ENCODE measurements at places on chromosomes 11 and 22.

DNA sequence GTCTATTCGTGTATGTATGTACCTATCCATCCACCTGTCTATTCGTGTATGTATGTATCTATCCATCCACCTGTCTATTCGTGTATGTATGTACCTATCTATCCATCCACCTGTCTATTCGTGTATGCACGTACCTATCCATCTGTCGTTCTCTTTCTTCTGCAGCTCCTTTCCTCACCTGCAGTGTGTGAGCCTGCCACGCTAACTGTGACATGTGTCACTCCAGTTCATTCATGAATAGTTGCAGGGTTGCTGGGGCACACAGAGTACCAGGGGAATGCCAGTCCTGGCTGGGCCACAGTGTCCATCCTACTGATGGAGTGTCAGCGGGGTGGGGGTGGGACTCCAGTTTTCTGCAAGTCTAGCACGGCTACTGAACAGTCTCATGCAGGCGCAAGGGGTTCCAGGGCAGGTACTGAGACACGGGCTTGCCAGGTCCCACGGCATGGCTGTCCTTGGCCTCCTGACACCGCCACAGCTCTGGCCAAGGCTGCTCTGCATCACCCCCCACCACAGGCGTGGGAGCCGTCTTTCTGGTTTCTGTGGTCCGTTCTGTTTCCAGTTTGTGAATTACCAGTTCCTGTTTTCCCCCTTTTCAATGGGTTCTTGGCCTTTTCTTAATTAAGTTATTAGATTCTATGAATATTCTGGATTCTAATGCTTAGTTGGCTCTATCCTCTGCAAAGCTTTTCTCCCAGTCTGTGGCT is 88.8 kb upstream of the CLDN5 start:
- no peaks in the 10 kb centered on the region for H3K36me3 ChIP-seq
- H3K4me1 ChIP-seq: no peaks in the 10 kb centered on the region
- H3K27me3 ChIP-seq: no peaks in the 10 kb centered on the region
- H3K27ac ChIP-seq: no peak overlapping the region

- no peaks in the 10 kb centered on the region for H3K27me3 ChIP-seq
- no peaks in the 10 kb centered on the region for H3K4me1 ChIP-seq
- H3K27ac ChIP-seq: no peak overlapping the region
- DNase-seq: no peak
Measured at GRCh38 chr11:27354359-27354965, 8.6 kb downstream of the CCDC34 start.

GRCh38 chr11:130514316-130514715 is 65.9 kb downstream of the ADAMTS15 start:
- H3K4me1 ChIP-seq: peaks cover 21% of the 10 kb centered on the region
- H3K27me3 ChIP-seq: no peaks in the 10 kb centered on the region
- no peak overlapping the region for H3K27ac ChIP-seq
- DNase-seq: no peak

GRCh38 chr11:19499999-19500398 is 212.6 kb upstream of the NAV2 start:
- no peaks in the 10 kb centered on the region for H3K27me3 ChIP-seq
- H3K27ac ChIP-seq: no peak overlapping the region
- DNase-seq: no peak

GRCh38 chr22:21591695-21592094 is 24.2 kb downstream of the UBE2L3 start:
- peaks cover 9% of the 10 kb centered on the region for H3K4me1 ChIP-seq
- H3K4me3 ChIP-seq: no peak overlapping the region
- peaks cover 36% of the 10 kb centered on the region for H3K36me3 ChIP-seq

GRCh38 chr11:12642806-12643428 is 31.3 kb upstream of the TEAD1 start:
- H3K27me3 ChIP-seq: no peaks in the 10 kb centered on the region
- no peaks in the 10 kb centered on the region for H3K36me3 ChIP-seq
- H3K4me1 ChIP-seq: no peaks in the 10 kb centered on the region

- H3K27me3 ChIP-seq: no peaks in the 10 kb centered on the region
- no peak overlapping the region for H3K27ac ChIP-seq
- H3K4me3 ChIP-seq: no peak overlapping the region
- no peaks in the 10 kb centered on the region for H3K36me3 ChIP-seq
- H3K4me1 ChIP-seq: no peaks in the 10 kb centered on the region
- no peak for DNase-seq
Measured at GRCh38 chr11:73203790-73204189, 14.3 kb upstream of the P2RY2 start.

DNA sequence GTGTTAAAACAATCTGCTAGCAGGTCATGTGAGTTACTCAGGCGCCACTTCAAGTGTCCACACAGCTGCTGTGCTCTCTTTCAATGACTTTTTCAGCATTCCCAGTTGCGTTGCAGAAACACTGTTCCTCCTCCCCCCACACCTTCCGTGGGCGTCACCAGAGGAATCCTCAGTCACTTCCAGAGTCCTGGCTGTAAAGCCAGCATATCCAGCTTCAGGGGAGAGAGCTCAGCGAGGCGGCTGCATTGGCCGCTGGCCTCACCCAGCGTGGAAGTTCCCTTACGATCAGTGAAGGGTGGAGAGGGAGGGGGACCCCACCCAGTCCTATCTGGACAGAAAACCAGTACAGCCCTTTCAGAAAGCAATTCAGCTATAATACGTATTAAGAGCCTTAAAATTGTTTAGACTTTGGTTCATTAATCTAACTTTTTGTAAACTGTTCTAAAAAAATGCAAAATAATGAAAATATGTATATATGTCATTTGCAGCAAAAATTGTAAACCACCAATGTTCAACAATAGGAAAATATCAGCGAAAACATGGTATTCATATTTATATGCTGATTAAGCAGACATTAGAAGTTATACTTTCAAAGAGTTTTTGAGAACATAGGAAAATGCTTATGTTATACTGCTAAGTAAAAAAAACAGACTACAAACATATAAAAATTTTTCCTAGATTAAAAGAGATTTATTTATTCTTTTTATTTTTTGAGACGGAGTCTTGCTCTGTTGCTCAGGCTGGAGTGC is 2.8 kb upstream of the ANO9 start:
- DNase-seq: no peak
- H3K4me1 ChIP-seq: no peaks in the 10 kb centered on the region
- no peak overlapping the region for H3K4me3 ChIP-seq
- no peaks in the 10 kb centered on the region for H3K27me3 ChIP-seq

GRCh38 chr22:46879083-46879482 is 116.6 kb downstream of the TBC1D22A start:
- H3K36me3 ChIP-seq: no peaks in the 10 kb centered on the region
- no peak overlapping the region for H3K4me3 ChIP-seq
- no peaks in the 10 kb centered on the region for H3K27me3 ChIP-seq
- H3K27ac ChIP-seq: no peak overlapping the region
- DNase-seq: no peak
- no peaks in the 10 kb centered on the region for H3K4me1 ChIP-seq

GRCh38 chr22:26646158-26646557 is 11.2 kb upstream of the MIAT start:
- H3K36me3 ChIP-seq: no peaks in the 10 kb centered on the region
- no peak overlapping the region for H3K4me3 ChIP-seq
- no peak overlapping the region for H3K27ac ChIP-seq
- no peak for DNase-seq
- no peaks in the 10 kb centered on the region for H3K27me3 ChIP-seq
- peaks cover 3% of the 10 kb centered on the region for H3K4me1 ChIP-seq

DNA sequence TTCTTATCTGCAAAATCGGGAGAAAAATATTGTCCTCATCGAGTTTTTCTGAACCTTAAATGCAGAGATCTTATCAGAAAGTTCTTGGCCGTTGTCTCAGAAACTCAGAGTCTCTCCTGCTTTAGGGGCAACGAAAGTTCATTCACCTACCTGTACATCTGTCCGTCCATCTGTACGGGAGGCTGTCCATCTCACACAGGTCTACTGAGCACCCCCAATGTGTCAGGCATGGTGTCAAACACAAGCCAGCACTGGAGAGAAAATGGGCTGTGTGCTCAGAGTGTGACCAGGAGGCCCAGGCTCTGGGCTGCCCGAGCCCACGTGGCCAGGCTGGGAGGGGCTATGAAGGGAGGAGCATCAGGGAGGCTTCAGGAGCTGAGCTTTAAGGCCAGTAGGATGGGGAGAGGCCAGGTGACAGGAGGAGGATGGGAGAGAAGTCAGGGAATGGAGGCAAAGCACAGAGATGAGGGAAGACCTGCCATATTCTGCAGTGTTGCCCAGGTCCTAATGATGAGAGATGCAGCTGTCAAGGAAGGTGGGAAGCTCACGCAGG is 62.4 kb upstream of the MYEOV start:
- no peak overlapping the region for H3K27ac ChIP-seq
- no peaks in the 10 kb centered on the region for H3K4me1 ChIP-seq
- no peaks in the 10 kb centered on the region for H3K27me3 ChIP-seq

DNA sequence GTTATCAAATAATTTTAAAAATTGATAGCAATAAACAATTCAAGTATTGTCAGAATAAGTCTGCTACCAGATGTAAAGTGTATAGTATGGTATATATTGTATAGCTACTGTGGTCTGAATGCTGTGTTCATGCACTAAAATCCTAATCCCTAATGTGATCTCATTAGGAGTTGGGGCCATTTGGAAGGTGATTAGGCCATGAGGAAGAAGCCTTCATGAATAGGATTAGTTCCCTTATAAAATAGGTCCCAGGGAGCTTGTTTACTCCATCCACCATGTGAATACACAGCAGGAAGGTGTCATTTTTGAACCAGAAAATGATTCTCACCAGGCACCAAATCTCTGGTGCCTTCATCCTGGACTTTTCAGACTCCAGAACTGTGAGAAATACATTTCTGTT is 363.0 kb upstream of the CNTN5 start:
- no peak overlapping the region for H3K4me3 ChIP-seq
- no peaks in the 10 kb centered on the region for H3K27me3 ChIP-seq
- no peak overlapping the region for H3K27ac ChIP-seq
- no peaks in the 10 kb centered on the region for H3K36me3 ChIP-seq

DNA sequence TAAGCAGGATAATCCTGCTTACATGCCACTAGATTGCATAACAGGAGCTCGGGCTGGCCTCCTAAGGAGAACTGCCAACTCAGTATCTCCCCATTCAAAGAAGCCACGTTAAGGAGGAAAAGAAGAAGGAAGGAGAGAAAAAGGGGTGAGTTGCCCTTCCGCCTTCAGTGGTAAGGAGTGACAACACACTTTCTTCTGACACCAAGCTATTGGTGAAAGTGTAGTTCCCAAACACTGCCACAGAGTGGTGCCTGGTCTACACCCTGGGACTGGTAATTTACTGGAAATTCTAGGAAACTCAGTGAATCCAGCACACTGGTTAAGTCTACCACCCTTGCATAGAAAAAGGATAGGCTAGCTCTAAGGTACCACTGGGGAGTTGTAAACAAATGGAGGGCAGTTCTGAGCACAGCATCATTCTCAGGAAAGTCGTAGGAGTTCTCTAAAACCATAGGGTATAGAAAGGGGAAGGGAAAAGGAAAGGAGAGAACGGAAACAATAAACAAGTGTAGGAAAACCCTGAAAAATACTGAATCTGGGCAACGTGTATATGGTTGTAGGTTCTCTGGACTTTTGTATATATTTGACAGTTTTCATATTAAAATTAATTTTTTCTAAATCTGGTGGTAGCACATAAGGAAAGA is 58.2 kb downstream of the RRAS2 start:
- H3K27ac ChIP-seq: no peak overlapping the region
- no peaks in the 10 kb centered on the region for H3K36me3 ChIP-seq
- peaks cover 3% of the 10 kb centered on the region for H3K4me1 ChIP-seq
- peak; percentile 78 for DNase-seq
- H3K27me3 ChIP-seq: no peaks in the 10 kb centered on the region
- no peak overlapping the region for H3K4me3 ChIP-seq

- no peaks in the 10 kb centered on the region for H3K27me3 ChIP-seq
- H3K4me1 ChIP-seq: peaks cover 21% of the 10 kb centered on the region
- no peak overlapping the region for H3K27ac ChIP-seq
Measured at GRCh38 chr11:85948884-85949283, 93.7 kb downstream of the CCDC83 start.

GRCh38 chr11:64260147-64260708 is 8.9 kb downstream of the PLCB3 start:
- DNase-seq: no peak
- peaks cover 93% of the 10 kb centered on the region for H3K36me3 ChIP-seq
- no peaks in the 10 kb centered on the region for H3K27me3 ChIP-seq
- H3K4me1 ChIP-seq: no peaks in the 10 kb centered on the region
- no peak overlapping the region for H3K4me3 ChIP-seq
- no peak overlapping the region for H3K27ac ChIP-seq

DNA sequence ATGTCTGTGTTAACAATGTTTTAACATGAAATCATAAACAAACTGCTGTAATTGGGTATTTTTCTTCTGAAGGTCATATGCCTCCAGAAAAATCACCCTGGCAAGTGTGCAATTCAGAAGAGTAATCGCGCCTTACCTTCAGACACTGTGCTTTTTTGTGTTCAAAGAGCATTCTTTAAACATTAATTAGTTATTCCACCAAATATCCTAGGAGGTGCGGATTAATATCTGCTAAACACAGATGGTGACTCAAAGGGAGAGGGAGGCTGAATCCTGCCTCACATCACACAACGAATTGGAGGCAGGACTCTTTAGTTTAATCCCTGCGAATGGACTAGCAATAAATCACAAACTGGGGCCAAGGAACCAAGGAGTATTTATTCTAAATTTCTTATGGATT is 213.0 kb downstream of the NTM start:
- no peaks in the 10 kb centered on the region for H3K27me3 ChIP-seq
- H3K4me1 ChIP-seq: no peaks in the 10 kb centered on the region
- H3K27ac ChIP-seq: no peak overlapping the region
- H3K36me3 ChIP-seq: no peaks in the 10 kb centered on the region
- no peak for DNase-seq

- H3K4me3 ChIP-seq: no peak overlapping the region
- H3K36me3 ChIP-seq: no peaks in the 10 kb centered on the region
- no peaks in the 10 kb centered on the region for H3K27me3 ChIP-seq
Measured at GRCh38 chr11:104609311-104610085, 288.8 kb downstream of the CASP12 start.

- H3K4me1 ChIP-seq: no peaks in the 10 kb centered on the region
- no peak for DNase-seq
- no peak overlapping the region for H3K4me3 ChIP-seq
- H3K27ac ChIP-seq: no peak overlapping the region
- no peaks in the 10 kb centered on the region for H3K27me3 ChIP-seq
- no peaks in the 10 kb centered on the region for H3K36me3 ChIP-seq
Measured at GRCh38 chr11:22957786-22958185, 97.5 kb upstream of the CCDC179 start.

GRCh38 chr22:48499456-48500425 is 1327.9 kb downstream of the BRD1 start:
- no peak for DNase-seq
- no peak overlapping the region for H3K27ac ChIP-seq
- no peak overlapping the region for H3K4me3 ChIP-seq
- H3K27me3 ChIP-seq: no peaks in the 10 kb centered on the region
- H3K4me1 ChIP-seq: no peaks in the 10 kb centered on the region

All from ascending aorta (tissue), 2 donors.